ENCODE measurements at places on chromosomes 12 and 14. TPM values are rescaled to one million over a fixed set of nuclear protein-coding genes. Genes with fewer than 3 reads are reported as not detected.
A peak's percentile ranks its signal among the peaks of the same experiment; 100 is the strongest.

ANKRD33 gene
- total RNA-seq: not detected

STAC3 gene
- 5.7 TPM for total RNA-seq

C12orf75 gene
- total RNA-seq: 14.0 TPM

GRCh38 chr14:21408147-21408546 lies 24.3 kb upstream of the SUPT16H start:
- DNase-seq: no peak

DNA sequence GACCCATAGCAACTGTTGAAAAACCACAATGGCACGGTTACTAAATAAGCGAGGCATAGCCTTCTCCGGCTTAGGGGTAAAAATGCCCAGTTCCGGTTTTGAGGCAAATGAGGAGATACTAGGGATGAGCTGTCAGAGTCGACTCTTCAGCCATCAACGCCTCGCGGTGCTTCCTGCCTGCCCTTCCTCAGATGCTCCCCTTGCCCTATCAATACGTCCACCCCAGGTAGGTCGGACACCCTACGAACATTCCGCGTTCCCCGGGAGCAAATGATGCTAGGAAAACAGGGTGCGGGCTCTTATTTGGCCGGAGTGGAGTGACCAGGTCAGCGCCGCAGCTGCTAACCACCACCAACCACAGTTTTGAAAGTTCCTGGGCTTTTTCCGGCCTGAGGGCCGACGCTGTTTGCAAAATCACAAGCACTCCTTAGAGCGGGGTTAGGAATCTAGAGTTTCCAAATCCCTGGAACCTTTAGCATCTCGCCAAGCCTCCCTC lies 1.2 kb downstream of the SRSF9 start:
- peak; percentile 69 for DNase-seq

GRCh38 chr14:100765296-100765695 lies 38.6 kb downstream of the DLK1 start:
- peak; percentile 3 for DNase-seq

DNA sequence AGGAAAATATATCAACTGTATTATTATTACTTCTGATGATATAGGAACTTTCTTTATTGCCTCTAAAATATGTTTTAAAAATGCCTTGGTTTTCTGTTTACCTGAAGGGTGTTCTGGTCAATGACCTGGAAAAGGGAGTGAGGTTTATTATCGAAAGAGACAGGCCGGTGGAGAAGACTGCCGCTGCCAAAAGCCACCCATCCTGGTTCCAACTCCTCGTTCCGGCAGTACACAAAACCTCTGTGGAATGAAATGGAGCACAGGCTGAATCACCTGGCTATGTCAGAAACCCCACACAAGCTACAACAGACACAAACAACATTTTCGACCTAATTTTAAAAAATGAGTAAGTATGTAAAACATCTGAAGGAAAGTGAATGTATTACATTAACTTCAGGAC lies 73.6 kb downstream of the HECTD4 start:
- DNase-seq: no peak

DNA sequence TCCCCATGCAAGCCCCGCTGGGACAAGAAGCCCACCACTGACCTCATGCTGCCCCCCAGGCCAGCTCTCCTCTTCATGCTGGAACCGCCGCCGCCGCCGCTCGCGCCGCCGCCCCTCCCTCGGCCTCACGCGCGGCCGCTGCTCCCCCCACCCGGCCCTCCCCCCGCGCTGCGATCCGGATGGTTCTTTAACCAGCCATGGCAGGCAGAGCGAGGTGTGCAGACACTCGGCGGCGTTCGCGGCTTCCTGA lies at the start of gene DCAF5:
DCAF5 (minus strand) TSS at position 218 of the 250 bp plus-strand sequence; CDS start at position 77, 141 bp downstream.
- no peak for DNase-seq
